ENCODE measurements at places on chromosomes 5 and 9.

DNA sequence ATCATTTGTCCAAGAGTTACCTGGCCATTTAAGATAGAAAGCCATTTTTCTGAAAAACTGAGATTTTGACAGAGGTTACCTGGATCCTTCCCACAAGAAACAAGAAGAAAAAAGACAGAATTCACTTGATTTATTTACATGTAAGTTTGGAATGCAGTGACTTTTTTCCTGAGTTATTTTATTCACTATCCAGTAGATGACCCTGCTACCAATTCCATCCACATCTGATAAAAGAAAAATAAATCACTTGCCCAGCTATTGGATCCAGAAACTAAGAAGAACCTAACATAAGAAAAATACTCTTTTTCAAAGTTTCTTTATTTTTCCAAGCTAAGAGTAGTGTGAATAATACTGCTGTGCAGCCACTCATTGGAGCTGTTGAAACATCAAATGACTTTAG is 275.2 kb downstream of the CETN3 start:
- DNase-seq = no peak

GRCh38 chr5:171288066-171288465 is 21.0 kb upstream of the TLX3 start:
- no peak for DNase-seq

- DNase-seq = no peak
Observed at GRCh38 chr5:51684794-51685355, 301.6 kb downstream of the ISL1 start.

- DNase-seq = peak; percentile 79
Observed at GRCh38 chr9:96502539-96503373, 52.8 kb downstream of the HABP4 start.

DNA sequence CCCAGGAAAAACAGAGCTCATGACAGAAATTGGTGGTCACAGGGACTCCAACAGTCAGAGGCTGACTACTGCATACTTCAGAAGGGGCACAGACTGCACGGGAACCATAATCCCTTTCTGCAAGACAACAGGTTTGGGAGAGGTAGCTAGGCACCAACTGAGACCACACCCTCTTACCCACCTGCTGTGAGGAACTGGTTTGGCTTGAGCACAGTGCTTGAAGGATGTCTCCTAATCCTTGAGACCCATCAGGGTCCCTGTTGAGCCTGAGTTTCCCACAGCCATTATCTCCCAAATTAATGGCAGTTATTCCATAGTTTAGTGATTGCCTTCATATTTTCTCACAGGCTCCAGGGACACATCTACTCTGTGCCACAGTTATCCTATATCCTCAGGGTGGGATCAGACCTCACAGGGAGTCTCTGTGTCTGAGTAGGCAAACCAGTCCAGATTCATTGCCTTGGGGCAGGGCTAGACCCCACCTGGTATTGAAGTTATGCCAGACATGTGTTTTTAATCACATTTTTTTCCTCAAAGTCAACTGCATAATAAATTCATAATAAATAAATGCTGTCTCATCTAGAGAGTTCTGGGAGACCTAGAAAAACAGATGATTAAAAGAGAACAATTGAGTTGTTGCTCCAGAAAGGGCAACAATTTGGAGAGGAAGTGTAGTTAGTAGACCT is 9.3 kb upstream of the CAST start:
- no peak for DNase-seq

- no peak for DNase-seq
Observed at GRCh38 chr9:133758228-133758627, 20.1 kb upstream of the SARDH start.

- no peak for DNase-seq
Observed at GRCh38 chr5:133034064-133034463, 7.7 kb upstream of the ZCCHC10 start.

DNA sequence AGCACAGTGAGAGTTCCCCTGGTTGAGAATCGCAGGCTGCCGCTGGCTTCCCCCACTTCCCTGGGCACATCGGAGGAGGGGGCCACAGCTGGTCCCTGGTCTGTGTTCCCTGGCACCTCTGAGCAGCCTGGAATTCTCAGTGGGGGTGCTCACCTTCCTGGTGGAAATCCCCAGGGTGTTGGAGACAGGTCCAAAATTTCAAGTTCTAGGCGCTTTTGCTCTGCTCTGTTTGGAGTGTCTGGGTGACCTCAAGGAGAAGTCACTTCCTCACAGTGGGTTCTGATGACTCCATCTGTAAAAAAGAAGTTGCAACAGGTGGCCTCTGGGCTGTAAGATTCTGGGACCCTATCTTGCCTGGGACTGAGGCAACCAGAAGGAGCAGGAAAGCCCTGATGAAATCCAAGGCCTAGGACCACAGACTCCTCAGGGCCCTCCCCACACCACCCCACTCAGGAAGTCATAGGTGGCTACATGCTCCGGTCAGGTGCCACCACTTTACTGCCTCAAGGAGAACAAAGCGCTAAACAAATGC is at the start of gene TRAF1:
Gene TRAF1, minus strand, starts transcription at position 400 of the 532 bp plus-strand sequence. CDS start 721 bp downstream, outside the sequence.
- DNase-seq = no peak

GRCh38 chr5:19694949-19695611 is 292.9 kb downstream of the CDH18 start:
- DNase-seq = no peak

- DNase-seq = no peak
Observed at GRCh38 chr9:137524981-137525317, 25.3 kb downstream of the PNPLA7 start.

All from stromal cell of bone marrow (primary cell).